ENCODE measurements at places on chromosomes 13 and 19.

DNA sequence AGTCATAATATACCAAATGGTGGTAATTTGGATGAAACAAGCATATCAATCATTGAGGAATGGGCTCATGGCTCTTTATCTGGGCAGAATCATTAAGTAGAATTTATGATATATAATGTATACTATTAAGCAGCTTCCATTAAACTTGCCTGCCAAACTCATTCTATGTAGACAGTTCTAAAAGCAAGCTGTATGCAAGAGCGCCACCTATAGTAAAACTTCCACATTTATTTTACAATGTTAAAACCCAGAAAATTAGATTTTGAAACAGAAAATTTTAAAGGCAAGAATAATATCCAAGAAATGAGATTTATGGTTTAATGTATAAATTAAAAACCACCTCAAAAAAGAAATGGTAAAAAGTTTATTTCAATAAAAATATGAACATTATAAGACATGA lies 161.5 kb downstream of the MZT1 start:
- no peak for DNase-seq

DNA sequence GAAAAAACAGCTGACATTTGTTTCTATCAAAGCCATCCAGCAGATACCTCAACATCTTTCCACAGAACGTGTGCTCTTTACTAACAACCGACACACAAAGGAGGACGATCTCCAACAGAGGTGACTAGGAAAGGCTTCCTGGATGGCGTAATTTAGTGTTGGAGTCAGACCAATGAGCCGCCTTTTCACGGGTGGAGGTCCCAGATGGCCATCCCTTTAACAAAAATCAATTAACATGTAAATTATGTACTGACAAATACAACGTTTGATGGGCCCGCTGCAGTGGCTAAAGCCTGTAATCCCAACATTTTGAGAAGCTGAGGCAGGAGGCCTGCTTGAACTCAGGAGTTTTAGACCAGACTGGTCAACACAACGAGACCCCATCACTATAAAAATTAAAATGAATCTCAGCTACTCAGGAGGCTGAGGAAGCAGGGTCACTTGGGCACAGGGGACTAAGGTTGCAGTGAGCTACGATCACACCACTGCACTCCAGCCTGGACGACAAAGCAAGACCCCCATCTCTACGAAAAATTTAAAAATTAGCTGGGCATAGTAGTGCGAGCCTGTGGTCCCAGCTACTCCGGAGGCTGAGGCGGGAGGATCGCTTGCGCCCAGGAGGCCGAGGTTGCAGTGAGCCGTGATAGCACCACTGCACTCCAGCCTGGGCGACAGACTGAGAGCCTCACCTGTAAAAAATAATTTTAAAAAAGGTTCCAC lies 1.2 kb upstream of the DPY19L3 start:
- DNase-seq = no peak

GRCh38 chr19:45578861-45579260 lies 5.7 kb downstream of the OPA3 start:
- no peak for DNase-seq

- DNase-seq = no peak
Measured at GRCh38 chr13:111948281-111948680, 118.7 kb upstream of the SOX1 start.

DNA sequence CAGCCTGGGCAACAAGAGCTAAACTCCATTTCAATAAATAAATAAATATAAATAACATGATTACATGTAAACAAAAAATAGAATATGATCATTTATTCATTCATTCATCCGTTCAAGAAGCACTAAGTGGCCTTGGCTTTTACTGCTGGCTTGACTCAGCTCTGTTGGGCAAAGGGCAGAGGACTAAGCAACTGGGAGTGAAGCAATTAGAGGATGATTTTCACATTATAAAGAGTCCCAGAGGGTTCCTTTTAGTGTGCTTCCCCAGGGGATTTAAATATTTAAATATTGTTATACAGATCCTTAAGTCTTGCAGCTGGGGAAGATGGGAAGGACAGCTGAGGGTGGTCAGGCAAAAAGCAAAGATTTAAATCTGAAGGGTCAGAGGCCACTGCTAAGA lies 34.9 kb upstream of the FLT1 start:
- no peak for DNase-seq

All from T-helper 2 cell treated with Interferon-gamma antibody and Interleukin-4, amounts not matched to agents 5 μg/mL and 100 μg/mL, for 36 hours (primary cell).